ENCODE measurements at places on chromosomes 12 and 14. TPM values are rescaled to one million over a fixed set of nuclear protein-coding genes. Genes with fewer than 3 reads are reported as not detected.
A peak's percentile ranks its signal among the peaks of the same experiment; 100 is the strongest.

NOXRED1 gene
- 0.84 TPM for polyA plus RNA-seq

DNA sequence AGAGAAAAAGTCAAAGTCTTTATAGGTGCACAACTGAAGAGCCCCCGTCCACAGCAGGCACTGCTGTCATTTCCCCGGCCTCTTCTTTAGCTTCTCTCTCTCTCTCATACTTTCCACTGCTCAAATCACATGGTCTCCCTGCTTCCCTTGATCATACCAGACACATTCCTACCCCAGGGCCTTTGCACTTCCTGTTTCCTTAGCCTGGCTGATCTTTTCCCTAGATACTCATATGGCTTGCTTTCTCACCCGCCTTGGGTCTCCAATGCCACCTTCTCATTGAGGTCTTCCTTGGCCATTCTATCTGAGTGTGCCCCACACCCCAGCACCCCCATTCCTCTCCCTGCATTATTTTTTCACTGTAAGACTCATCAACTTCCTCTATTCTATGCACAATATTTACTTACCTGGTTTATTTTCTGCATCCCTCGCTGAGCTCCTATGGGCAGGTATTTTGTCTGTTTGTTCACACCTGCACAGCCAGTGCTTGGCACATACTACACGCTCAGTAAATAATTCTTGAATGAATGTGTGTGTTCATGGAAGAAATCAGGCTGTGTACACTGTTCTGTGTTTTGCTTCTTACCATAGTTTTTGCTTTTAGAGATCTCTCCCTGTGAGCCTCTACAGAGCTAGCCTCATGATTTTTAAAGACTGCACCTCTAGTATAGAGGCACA, 31.9 kb downstream of the SERPINA1 start:
- no peaks in the 10 kb centered on the region for H3K36me3 ChIP-seq
- no peak for DNase-seq
- H3K4me3 ChIP-seq, result no peak overlapping the region

GRCh38 chr12:57966536-57966935, 25.2 kb downstream of the ATP23 start:
- H3K4me1 ChIP-seq, result no peaks in the 10 kb centered on the region
- no peak overlapping the region for H3K4me3 ChIP-seq
- no peak overlapping the region for H3K27ac ChIP-seq
- no peaks in the 10 kb centered on the region for H3K36me3 ChIP-seq

DNA sequence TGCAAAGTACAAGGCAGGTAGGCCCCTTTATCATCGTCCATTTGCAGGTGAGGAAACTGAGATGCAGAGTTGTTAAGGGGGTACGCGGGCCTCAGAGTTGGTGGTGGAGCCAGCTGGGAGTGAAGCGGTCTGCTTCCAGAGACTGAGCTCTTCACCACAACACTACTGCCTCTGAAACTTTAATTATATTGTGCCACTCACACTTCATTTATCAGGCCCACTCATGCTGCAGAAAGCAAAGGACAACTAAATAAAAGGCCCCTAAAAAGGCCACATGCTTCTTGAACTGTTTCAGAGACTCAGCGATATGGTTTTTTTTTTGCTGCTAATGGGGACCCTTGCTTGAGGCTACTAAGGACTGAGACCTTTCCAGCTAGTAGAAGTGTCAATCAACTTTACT, 153.1 kb downstream of the TTC7B start:
- H3K27ac ChIP-seq, result no peak overlapping the region
- no peaks in the 10 kb centered on the region for H3K36me3 ChIP-seq
- H3K27me3 ChIP-seq, result no peaks in the 10 kb centered on the region
- no peak for DNase-seq
- H3K4me1 ChIP-seq, result peaks cover 3% of the 10 kb centered on the region

- H3K4me1 ChIP-seq, result peaks cover 39% of the 10 kb centered on the region
- no peaks in the 10 kb centered on the region for H3K27me3 ChIP-seq
- no peak overlapping the region for H3K4me3 ChIP-seq
Measured at GRCh38 chr14:20379743-20380142, 33.6 kb downstream of the TEP1 start.

DNA sequence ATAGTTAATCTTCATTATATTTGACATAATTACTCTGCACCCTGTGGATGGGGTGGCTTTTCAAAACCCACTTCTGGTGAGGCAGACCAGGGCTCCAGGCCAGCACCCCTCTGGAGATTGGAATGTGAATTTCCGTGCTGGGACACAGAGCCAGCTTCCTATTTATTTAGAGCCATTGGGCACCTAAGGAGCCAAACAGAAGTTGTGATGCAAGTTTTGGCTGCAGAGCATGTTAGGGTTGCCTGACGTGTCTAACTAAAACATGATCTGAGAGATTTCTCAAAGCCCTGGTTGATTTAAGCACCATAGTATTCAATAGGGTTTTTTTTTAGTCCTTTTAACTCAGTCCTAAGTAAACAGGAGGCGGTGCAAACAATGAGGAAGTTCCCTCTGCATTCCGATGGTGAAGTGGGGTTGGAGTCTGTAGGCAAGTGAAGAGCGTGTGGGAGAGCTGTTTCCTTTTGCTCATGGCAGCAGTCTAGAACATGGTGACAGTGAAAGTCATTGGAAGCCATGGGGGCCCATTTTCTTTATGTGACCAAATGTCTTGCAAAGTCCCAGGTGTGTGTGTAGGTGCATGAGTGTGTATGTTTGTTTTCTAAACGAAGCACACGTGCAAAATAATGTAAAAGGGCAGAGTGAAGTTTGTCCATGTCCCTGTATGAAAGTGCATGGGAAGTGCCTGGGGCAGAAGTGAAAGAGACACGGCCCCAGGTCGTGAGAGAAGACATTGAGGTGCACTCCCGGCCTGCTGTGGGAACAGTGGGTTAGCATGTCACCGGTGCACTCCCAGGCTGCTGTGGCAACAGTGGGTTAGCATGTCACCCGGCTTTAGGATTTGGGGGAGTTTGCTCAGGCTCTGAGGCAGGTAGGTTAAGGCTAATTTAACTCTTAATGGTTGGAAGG, 117.7 kb downstream of the PRKCH start:
- DNase-seq, result peak; percentile 47
- H3K36me3 ChIP-seq, result no peaks in the 10 kb centered on the region
- no peak overlapping the region for H3K27ac ChIP-seq

- peak; percentile 62 for DNase-seq
- no peak overlapping the region for H3K4me3 ChIP-seq
- no peaks in the 10 kb centered on the region for H3K27me3 ChIP-seq
- H3K4me1 ChIP-seq, result no peaks in the 10 kb centered on the region
- H3K36me3 ChIP-seq, result no peaks in the 10 kb centered on the region
Measured at GRCh38 chr14:25197885-25198284, 147.9 kb upstream of the STXBP6 start.

DNA sequence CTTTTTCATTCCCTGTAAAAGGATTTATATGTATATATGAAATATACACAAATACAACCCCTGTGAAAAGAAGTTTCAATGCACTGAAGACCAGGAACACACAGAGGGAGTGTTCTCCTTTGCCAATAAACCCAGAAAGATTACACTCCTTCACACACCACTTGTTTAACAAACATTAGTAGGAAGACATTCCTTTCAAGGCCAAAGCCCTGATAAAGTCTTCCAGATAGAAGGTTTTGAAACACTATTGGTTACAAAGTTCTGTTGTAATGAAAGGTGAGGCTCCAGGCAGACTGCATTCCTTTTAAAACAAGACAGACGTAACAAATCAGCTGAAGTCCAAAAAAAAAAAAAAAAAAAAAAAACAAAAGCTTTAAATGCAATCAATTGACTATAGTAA, 81.0 kb downstream of the PTPN21 start:
- H3K4me3 ChIP-seq, result no peak overlapping the region
- peaks cover 17% of the 10 kb centered on the region for H3K36me3 ChIP-seq
- peak overlapping the region; percentile 38 for H3K27ac ChIP-seq
- H3K4me1 ChIP-seq, result peaks cover 6% of the 10 kb centered on the region
- H3K27me3 ChIP-seq, result no peaks in the 10 kb centered on the region

GEMIN2 gene
- polyA plus RNA-seq, result 12.7 TPM

BDKRB2 gene
- 9.1 TPM for polyA plus RNA-seq

AEBP2 gene
- 32.9 TPM for polyA plus RNA-seq

- H3K36me3 ChIP-seq, result no peaks in the 10 kb centered on the region
- H3K4me3 ChIP-seq, result no peak overlapping the region
- DNase-seq, result no peak
Measured at GRCh38 chr14:77076113-77076631, 21.9 kb upstream of the CIPC start.

TAS2R43 gene
- polyA plus RNA-seq, result 0.48 TPM

GPR33 gene
- polyA plus RNA-seq, result 0.03 TPM

KRT2 gene
- 0.54 TPM for polyA plus RNA-seq

OR6C2 gene
- not detected for polyA plus RNA-seq

RAD51B gene
- 6.4 TPM for polyA plus RNA-seq

DNA sequence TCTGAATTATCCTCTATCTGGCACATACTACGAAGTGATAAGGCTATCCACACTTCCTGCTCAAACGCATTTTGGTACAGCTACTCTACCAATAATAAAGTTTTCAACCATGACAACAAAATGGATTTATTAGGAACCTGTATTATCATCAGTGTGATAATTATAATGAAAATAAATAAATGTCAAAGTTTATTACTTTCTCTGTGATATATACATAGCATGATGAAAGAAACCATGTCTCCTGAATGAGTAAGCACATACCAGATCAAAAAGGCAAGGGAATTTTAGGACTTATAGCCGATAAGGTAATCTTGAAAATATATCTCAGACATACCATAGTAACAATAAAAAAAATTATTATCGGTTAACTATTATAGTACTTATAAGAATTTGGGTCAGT, 61.1 kb downstream of the CPNE8 start:
- H3K4me1 ChIP-seq, result no peaks in the 10 kb centered on the region
- H3K4me3 ChIP-seq, result no peak overlapping the region
- H3K27me3 ChIP-seq, result no peaks in the 10 kb centered on the region
- no peak for DNase-seq
- H3K27ac ChIP-seq, result no peak overlapping the region
- no peaks in the 10 kb centered on the region for H3K36me3 ChIP-seq

- no peak overlapping the region for H3K4me3 ChIP-seq
- H3K36me3 ChIP-seq, result no peaks in the 10 kb centered on the region
- peaks cover 9% of the 10 kb centered on the region for H3K4me1 ChIP-seq
Measured at GRCh38 chr12:85277191-85277590, 2.8 kb upstream of the ALX1 start.

MYH7 gene
- polyA plus RNA-seq, result 0.91 TPM

SLC39A5 gene
- polyA plus RNA-seq, result 524 TPM

GLIPR1L2 gene
- polyA plus RNA-seq, result 1.3 TPM

GRCh38 chr12:69495071-69495470, 24.9 kb downstream of the FRS2 start:
- H3K27me3 ChIP-seq, result no peaks in the 10 kb centered on the region
- no peak overlapping the region for H3K27ac ChIP-seq
- no peaks in the 10 kb centered on the region for H3K4me1 ChIP-seq
- DNase-seq, result no peak
- H3K36me3 ChIP-seq, result peaks cover 5% of the 10 kb centered on the region
- H3K4me3 ChIP-seq, result no peak overlapping the region

- H3K4me3 ChIP-seq, result no peak overlapping the region
- H3K36me3 ChIP-seq, result peaks cover 28% of the 10 kb centered on the region
- H3K27me3 ChIP-seq, result no peaks in the 10 kb centered on the region
- peak; percentile 83 for DNase-seq
- no peak overlapping the region for H3K27ac ChIP-seq
Measured at GRCh38 chr14:105351920-105352851, 37.6 kb downstream of the PACS2 start.

NOS1 gene
- polyA plus RNA-seq, result 11.5 TPM

GRCh38 chr14:89724628-89724960, 229.9 kb downstream of the EFCAB11 start:
- H3K27ac ChIP-seq, result no peak overlapping the region
- no peaks in the 10 kb centered on the region for H3K27me3 ChIP-seq
- H3K4me3 ChIP-seq, result no peak overlapping the region
- H3K36me3 ChIP-seq, result no peaks in the 10 kb centered on the region
- DNase-seq, result no peak

DNA sequence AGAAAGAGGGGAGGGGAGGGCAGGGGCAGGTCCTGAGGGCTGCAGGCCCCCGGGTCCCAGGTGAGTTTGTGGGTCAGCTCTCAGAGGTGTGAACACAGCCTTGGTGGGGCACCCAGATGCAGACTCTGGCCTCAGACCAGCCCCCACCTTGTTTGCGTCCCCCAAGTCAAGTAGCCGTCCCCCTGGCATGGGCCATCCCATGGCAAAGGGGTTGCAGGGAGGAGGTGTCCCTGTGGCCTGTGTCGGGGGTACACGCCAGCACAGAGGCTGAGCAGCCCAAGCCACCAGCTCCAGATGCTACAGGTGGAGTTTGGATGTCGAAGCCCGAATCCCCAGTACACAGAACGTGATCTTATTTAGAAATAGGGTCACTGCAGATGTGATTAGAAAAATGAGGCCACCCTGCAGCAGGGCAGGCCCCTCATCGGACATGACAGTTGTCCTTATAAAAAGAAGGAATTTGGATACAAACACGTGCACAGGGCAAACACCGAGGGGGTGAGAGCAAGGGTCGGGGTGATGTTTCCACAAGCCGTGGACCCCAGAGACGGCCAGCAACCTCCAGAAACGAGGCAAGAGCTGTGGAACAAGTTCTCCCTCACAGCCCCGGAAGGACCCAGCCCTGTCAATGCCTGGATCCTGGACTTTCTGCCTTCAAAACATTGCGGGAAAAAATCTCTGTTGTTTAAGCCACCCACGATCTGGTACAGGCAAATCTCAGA, 141.2 kb upstream of the C14orf180 start:
- DNase-seq, result no peak
- H3K4me3 ChIP-seq, result no peak overlapping the region
- H3K27ac ChIP-seq, result no peak overlapping the region
- H3K36me3 ChIP-seq, result no peaks in the 10 kb centered on the region
- peaks cover 9% of the 10 kb centered on the region for H3K4me1 ChIP-seq

CNTN1 gene
- 7.4 TPM for polyA plus RNA-seq

OTUB2 gene
- polyA plus RNA-seq, result 0.93 TPM

TBC1D30 gene
- polyA plus RNA-seq, result 14.3 TPM

DNA sequence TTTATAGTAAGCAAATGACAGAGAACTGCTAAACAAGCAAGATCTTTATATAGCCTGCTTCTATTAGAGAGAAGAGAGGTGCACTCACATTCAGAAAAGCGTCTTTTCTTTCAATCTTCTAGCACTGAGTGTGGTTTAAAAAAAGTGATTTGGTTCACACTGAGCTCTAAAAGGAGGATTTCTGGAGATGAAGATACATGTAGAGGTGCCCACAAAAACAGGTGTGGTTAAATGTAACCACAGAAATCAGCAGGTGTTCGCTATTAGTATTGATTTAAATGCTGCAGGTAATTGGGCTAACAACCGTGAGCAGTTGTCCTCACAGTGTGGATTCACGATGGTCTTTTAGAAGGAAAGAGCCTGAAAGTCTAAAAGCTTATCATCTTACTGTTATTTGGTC, 10.7 kb downstream of the PKP2 start:
- H3K4me1 ChIP-seq, result no peaks in the 10 kb centered on the region
- no peak for DNase-seq
- no peaks in the 10 kb centered on the region for H3K36me3 ChIP-seq
- H3K27ac ChIP-seq, result no peak overlapping the region

RTL1 gene
- polyA plus RNA-seq, result 0.16 TPM

Data from large intestine (tissue), 12 donors.